ENCODE measurements at places on chromosomes 3 and 15.

DNA sequence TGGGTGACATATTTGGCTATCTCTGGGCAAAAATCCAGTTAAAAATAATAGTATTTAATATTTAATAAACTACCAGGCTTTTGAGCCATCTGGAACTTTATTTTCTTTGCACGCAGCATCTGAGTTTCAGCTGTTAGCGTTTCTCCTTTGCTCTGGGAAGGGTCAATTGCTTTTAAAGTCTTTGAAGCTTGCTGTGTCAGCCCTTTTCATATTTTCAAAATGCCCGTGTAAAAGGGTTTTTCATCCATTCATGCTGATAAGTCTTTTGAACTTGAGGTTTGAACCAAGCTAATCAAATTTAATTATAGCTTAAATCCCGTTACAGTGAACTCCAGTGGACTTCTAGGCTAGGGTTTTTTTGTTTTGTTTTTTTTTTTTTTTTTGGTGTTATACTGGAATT, 79.1 kb downstream of the SLC25A26 start:
- no peak for DNase-seq

DNA sequence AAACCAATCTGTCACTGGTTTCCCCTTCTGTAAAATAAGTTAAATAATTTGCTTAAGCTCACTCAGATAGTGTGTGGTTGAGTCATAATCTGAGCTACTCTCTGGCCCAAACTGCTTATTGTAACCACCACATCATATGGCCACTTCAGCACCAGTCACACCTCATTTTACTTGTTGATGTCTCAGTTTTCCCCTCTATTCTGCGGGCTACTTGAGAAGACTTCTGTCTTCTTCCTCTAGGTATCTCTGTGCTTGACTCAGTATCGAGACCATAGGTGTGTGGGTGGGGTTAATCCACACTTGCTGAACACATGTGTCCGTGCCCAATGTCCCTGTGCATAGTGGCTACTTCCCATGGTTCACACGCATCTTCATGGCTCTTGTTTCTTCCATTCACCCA, 32.9 kb downstream of the CRYGS start:
- no peak for DNase-seq

- DNase-seq = no peak
These were observed 20.9 kb downstream of the ERICH6 start for GRCh38 chr3:150682824-150683223.

- no peak for DNase-seq
These were observed 61.2 kb downstream of the ADAMTSL3 start for GRCh38 chr15:83714939-83715628.

DNA sequence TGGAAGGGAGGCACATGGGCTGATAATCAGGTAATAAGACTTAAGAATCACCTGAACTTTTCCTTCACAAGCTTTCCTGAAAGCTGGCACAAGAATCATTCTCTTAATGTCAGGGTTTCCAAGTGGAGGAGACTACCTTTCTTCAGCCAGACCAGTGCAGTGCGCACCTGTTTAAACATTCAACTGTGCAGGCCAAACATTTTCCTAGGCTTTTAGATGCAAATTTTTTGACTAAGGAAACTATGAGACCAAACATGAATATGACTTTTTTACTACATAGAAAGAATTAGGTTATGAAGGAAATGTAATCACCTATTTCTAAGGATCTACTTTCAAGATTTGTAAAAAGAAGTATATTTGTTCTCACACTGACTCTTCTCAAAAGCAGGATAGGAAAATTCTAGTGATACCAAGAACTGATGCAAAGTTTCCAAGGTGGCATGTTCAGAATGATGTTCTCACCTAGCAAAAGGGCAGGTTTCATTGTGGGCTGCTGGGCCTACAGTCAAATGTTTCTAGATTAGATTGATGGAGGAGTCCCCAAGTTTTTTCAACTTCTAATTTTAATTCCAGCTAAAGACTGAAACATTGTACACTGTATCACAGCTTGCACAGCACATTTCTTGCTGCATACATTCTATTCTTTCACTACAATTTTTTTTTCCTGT, 339.1 kb downstream of the TIGIT start:
- DNase-seq = no peak

GRCh38 chr3:48997714-48998637, 7.9 kb downstream of the P4HTM start:
- DNase-seq = no peak

- no peak for DNase-seq
These were observed 64.6 kb downstream of the GPR160 start for GRCh38 chr3:170102431-170102830.

GRCh38 chr15:36999778-37000177, 100.6 kb downstream of the MEIS2 start:
- no peak for DNase-seq

DNA sequence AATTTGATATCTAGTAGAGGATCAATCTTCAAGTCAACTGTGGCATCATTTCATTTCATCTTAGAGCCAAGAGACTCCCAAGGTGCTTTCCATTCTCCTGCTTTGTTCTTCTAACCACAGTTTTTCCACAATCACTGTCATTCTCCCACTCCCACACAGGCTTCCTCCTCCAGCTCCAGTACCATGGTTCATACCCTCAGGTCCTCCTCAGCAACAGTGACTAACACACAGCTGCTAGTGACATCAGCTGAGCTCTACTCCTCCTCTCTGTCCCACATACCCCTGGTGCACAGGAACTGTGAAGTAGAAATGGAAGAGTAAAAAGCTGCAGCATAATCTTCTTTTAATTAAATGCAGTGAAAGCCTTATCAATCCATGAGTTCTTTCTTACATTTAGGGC, 200.2 kb upstream of the DPH6 start:
- no peak for DNase-seq

DNA sequence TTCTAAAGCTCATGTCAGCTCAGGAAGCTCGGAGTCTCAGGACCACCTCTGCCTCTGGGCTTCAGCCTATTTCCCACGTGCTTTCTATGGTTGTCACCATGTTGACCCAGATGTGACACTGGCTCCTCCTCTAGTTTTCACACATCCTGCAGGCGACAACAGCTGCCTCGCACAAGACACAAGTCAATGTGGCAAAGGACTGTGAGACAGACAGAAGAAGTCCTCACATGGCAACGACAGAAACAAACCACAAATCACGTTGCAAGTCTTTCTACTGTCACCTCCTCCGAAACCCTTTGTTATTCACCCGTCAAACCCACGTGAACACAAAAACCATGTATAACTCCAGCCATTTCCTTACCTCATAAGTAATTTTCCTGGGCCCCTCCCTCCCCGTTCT, 194.5 kb downstream of the MEX3B start:
- DNase-seq = no peak
